Gastroesophageal sphincter (tissue), 4 donors: ENCODE measurements at places on chromosomes 6 and 20.
A peak's percentile ranks its signal among the peaks of the same experiment; 100 is the strongest.

- no peaks in the 10 kb centered on the region for H3K4me1 ChIP-seq
- ATAC-seq = no peak
- H3K36me3 ChIP-seq = no peaks in the 10 kb centered on the region
- no peaks in the 10 kb centered on the region for H3K27me3 ChIP-seq
Measured at GRCh38 chr6:87869064-87869905, 167.3 kb upstream of the AKIRIN2 start.

DNA sequence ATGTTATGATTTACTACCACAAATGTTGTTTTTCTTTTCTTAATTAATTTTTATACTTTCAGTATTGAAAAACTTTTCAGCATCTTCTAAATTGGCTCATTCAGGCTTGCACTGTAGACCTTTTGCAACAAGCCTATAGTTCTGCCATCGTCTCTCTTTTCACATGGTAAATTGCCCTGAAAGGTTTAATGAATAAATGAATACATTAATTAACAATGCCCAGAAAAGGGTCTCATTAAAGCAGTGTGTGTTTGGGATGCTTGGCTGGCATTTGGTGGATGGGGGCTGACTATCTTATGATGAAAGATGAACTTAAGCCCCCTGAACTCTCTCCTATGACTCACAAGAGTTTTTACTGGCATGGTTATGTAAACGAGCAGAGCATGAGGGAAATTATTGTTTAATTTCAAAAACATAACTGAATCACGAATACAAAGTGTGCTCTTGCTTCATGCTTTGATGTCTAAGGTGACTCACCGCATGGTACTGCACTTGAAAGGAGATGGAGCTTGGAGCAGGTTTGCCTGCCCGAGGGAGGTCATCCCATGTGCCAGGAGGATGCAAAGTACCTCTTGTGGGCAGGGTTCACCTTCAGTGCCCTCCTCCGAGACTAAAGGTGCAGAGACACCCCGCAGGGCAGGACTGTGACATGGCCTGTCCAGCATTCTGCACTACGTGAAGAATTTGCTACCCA is 13.8 kb upstream of the PCK1 start:
- no peak for ATAC-seq
- no peaks in the 10 kb centered on the region for H3K27me3 ChIP-seq
- H3K4me3 ChIP-seq = no peak overlapping the region
- H3K27ac ChIP-seq = no peak overlapping the region

DNA sequence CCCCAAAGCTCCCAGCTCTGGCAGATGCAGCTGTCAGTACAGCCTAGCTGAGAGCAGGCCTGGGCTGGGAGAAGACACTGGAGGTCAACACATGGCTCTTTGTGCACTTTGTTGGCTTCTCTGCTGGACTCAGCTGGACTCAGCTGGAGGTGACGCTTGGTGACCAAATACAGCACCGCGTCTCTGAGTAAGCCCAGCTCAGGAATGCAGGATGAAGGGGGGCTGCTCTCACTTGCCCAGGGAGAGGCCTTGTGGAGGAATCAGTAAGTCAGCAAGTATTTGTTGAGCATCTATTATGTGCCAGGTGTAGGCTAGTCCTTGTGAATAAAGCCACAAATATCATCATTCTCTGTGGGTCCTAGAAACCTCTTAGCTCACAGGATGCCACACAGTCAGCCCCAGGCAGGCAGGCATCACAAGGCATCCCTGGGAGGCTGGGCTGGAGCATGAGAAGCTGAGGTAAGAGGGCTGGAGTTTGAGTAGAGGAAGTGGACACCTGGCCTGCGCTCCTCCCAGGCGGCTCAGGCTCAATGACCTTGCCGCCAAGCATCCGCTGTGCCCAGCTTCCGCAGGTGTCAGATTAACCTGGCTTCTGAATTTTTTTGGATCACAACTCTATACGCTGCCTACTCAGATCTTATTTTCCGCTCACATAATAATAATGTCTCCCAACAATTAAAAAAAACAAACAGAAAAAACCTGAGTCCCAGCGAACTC is 95.4 kb downstream of the TMEM170B start:
- no peak overlapping the region for H3K27ac ChIP-seq
- no peak overlapping the region for H3K4me3 ChIP-seq
- no peaks in the 10 kb centered on the region for H3K36me3 ChIP-seq
- no peak for ATAC-seq
- H3K4me1 ChIP-seq = no peaks in the 10 kb centered on the region

DNA sequence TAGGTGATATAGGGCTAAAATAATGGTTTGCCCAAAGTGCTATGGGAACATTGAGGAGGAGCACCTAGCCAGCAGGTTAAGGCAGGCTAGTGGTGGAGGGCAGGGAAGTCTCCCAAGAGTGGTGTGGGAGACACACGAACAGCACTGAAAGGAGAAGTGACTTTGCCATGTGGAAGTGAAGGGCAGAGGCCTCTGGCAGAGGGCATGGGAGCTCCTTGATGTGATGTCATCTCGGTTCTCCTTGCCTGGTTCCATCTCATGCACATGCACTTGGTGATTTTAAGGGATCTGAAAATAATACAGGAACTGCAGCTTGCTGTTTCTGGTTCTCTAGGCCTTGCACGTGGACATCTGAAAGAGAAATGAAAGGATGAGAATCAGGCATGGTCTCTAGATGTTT is 4.7 kb upstream of the MAP3K4 start:
- peaks cover 7% of the 10 kb centered on the region for H3K27me3 ChIP-seq
- no peak overlapping the region for H3K4me3 ChIP-seq
- no peak for ATAC-seq
- H3K4me1 ChIP-seq = peaks cover 5% of the 10 kb centered on the region

- no peaks in the 10 kb centered on the region for H3K27me3 ChIP-seq
- H3K4me3 ChIP-seq = no peak overlapping the region
- no peaks in the 10 kb centered on the region for H3K4me1 ChIP-seq
- no peak overlapping the region for H3K27ac ChIP-seq
Measured at GRCh38 chr20:14723614-14724013, 386.2 kb upstream of the FLRT3 start.

DNA sequence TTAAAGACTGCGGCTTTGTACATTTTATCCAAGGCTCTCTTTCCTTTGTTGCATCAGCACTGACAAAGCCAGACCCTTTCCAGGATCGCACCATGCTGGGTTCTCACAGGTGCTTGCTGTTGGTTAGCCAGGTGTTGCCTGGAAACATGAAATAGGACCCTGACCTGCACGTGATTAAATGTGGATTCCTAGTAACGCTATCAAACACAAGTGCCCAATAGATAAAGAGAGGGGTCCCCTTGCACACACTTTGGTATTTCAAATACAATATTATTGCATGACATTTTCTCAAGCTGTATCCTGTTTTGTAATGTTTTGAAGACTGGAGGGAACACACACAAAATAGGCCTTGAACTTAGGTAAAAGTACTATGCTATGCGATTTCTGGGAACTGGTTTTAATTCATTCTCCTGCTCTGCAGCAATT is 73.3 kb downstream of the AKAP12 start:
- peaks cover 57% of the 10 kb centered on the region for H3K4me1 ChIP-seq
- no peaks in the 10 kb centered on the region for H3K36me3 ChIP-seq
- peak; percentile 31 for ATAC-seq
- H3K4me3 ChIP-seq = no peak overlapping the region

- no peak overlapping the region for H3K27ac ChIP-seq
- H3K36me3 ChIP-seq = peaks cover 4% of the 10 kb centered on the region
- no peak overlapping the region for H3K4me3 ChIP-seq
- H3K27me3 ChIP-seq = no peaks in the 10 kb centered on the region
Measured at GRCh38 chr6:158244373-158244772, 67.9 kb upstream of the TULP4 start.

DNA sequence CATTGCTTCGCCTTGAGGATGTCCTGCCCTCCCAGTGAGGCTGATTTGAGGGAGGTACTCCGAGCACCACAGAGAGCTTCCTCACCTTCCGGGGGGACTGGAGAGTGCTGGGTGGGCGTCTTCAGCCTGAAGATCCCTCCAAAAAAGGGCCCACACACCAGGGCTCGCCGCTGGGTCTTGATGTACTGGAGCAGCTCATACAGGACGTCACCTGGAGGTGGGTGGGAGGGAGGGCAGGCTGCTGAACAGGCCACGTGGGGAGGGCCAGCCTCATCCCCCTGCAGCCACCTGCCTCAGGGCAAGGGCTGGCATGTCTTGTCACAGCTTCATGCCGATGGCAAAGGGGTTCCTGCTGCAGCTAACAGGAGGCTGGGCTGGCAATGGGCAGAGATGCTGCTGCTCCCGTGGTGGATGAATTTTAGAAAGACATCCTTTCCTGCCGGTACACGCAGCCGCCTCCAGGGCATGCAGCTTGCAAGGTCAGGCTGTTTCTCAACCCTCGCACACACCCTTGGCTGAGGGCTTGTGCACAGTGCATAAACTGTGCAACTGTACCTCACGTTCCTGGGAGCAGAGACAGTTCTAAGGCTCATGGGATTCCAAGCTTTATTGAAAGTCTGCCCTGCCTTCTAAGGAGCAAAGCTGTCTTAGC is 14.0 kb downstream of the ETV7 start:
- no peak overlapping the region for H3K27ac ChIP-seq
- H3K36me3 ChIP-seq = no peaks in the 10 kb centered on the region
- H3K4me3 ChIP-seq = no peak overlapping the region
- no peaks in the 10 kb centered on the region for H3K4me1 ChIP-seq
- ATAC-seq = no peak

DNA sequence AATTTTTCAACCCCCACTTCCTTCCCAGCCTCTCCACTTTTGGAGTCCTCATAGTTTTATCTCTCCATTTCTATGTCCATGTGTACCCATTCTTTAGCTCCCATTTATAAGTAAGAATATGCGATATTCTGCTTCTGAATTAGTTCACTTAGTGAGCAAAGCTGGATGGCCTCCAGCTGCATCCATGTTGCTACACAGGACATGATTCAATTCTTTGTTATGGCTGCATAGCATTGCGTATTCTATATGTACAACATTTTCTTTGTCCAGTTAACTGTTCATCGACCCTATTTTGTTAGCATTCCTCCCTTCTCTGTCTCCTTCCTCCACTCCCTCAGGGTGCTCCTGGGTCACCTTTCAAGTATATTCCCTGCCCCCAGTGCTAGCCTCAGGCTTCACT is 210.0 kb upstream of the SSTR4 start:
- no peak for ATAC-seq
- H3K36me3 ChIP-seq = no peaks in the 10 kb centered on the region
- H3K4me3 ChIP-seq = no peak overlapping the region
- no peaks in the 10 kb centered on the region for H3K27me3 ChIP-seq
- H3K27ac ChIP-seq = no peak overlapping the region

DNA sequence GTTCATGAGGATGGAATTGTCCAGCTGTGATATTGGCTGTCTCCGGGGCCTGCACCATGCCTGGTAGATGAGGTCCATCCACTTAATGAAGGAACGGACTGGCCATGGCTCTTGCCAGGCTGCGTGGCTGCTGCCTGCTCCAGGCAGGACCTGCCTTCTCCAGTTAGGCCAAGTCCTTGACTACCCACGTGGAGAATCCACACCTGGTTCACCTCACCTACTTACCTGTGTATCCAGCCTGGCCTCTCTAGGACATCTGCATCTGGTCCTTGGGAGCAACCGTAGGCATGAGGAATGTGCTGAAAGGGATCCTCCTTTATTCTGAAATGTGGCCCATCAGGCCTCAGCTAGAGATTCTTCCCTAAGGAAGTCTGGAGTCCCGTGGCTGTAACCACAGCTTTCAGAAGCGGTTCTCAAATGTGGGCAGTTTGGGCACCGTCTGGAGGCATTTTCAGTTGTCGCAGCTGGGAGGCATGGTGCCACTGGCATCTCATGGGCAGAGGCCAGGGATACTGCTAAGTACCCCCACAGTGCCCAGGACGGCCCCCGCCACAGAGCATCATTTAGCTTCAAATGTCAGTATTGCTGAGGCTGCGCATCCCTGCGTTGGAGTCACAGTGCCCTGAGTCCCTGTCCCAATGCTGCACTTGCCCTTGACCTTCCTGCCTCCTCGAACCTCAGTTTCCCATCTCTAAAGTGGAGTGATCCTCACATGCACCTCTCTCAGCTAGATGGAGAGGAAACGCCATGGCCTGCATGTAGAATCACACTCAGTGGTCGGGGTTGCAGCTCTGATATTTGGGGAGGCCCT is 67.5 kb downstream of the PHACTR3 start:
- H3K4me3 ChIP-seq = no peak overlapping the region
- no peaks in the 10 kb centered on the region for H3K36me3 ChIP-seq
- H3K27ac ChIP-seq = no peak overlapping the region
- H3K27me3 ChIP-seq = peaks cover 44% of the 10 kb centered on the region
- no peaks in the 10 kb centered on the region for H3K4me1 ChIP-seq

DNA sequence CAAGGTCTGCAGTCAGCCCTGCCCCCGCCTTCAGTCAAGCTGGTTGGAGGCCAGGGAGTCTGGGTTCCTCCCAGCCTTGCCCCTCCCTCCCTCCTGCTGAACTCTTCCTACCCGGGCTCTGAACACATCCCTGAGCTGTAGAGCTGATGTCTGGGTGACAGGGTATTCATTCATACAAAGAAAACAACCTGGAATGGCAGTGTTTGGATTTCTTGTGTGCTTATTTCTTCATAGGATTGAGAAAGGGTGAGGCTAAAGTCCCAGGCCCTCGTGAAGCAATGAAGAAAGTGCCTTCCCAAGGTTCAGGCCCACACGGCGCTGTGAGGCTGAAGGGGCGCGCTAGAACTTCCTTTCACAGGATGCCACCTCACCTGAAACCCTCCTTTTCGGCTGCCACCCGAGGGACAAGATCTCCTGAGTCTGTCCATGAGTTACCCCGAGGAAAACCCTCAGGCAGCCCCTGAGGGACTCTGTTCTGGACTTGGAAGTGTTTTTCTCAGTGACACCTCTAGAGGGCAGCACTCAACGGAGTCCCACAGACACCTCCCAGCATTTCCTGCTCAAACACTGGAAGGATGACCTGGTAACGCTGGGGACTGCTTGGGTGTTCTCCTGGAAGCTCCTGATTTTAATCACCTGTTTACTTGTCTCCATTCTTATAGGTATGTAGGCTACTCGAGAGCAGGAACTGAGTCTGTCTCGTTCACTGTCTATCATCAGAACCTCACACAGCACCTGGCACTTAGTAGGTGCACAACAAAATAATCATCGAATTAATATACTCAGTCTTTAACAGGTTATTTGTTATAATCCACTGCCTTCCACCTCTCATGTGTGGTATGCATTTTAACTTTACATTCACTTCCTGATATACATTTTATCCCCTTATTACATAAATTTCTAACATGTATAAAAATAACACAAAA is 11.8 kb upstream of the GSTA1 start:
- no peak overlapping the region for H3K27ac ChIP-seq
- peak; percentile 55 for ATAC-seq
- no peak overlapping the region for H3K4me3 ChIP-seq

DNA sequence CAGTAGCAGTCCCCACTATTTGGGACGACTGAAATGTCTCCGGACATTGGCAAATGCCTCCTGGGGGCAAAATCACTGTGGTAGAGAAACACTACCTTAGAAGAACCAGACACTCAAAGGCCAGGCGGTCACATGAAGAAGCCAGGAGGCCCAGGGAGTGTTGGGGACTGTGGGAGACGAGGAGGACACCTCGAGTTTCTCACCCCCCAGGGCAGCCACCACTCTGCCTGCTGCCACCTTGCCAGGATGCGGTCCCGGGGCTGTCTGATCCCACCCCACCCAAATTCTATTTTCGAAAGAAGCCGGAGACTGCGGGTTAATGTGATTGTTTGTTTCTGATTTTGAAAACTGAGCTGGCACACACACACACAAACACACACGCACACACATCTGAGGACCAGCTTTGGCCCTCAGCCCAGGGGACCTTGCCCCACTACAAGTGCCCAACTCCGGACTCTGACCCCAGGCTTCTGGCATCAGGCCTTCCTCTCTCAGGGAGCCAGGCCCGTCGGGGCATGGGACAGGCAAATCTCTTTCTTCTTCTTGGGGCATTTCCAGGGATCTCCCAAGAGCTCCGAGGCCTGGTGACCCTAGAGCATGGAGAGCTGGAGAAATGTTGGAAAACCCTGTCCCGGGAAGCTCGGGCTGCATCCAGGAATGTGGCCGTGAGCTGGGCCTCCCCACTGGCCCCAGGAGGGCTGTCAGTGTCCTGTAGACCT is 187.5 kb upstream of the PMEPA1 start:
- H3K27me3 ChIP-seq = peaks cover 11% of the 10 kb centered on the region
- H3K4me1 ChIP-seq = no peaks in the 10 kb centered on the region
- no peak for ATAC-seq
- no peaks in the 10 kb centered on the region for H3K36me3 ChIP-seq
